Muscle of arm (tissue), 14 donors: ENCODE measurements at places on chromosomes 6 and 20.

- DNase-seq, result no peak
Measured at GRCh38 chr6:111198841-111199240, 111.5 kb downstream of the SLC16A10 start.

- no peak for DNase-seq
Measured at GRCh38 chr6:55902796-55903195, 27.4 kb upstream of the BMP5 start.

DNA sequence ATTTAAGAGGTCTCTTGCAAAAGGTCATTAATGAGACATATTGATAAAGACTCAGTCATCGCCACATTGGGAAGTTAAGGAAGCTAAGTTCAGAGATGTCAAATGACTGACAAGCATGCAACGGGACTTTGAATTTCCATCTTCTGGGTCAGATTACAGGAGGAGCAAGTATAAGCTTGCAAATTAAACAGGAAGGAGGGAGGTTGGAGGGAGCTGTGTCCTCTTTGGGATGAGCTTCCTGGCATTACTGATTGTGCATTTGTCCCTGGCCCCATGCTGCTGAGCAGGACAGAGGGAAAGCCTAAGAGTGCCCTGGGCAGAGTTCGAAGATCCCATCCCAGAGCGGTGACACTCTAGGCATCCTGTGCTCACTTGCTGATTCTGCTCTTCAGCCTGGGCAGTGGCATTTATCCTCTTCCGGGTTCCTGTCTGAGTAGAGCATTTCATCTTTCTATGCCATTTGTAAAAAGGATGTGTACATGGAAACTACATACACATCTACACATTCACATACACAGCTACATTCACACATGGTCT, 40.5 kb downstream of the SLC22A1 start:
- DNase-seq, result no peak

DNA sequence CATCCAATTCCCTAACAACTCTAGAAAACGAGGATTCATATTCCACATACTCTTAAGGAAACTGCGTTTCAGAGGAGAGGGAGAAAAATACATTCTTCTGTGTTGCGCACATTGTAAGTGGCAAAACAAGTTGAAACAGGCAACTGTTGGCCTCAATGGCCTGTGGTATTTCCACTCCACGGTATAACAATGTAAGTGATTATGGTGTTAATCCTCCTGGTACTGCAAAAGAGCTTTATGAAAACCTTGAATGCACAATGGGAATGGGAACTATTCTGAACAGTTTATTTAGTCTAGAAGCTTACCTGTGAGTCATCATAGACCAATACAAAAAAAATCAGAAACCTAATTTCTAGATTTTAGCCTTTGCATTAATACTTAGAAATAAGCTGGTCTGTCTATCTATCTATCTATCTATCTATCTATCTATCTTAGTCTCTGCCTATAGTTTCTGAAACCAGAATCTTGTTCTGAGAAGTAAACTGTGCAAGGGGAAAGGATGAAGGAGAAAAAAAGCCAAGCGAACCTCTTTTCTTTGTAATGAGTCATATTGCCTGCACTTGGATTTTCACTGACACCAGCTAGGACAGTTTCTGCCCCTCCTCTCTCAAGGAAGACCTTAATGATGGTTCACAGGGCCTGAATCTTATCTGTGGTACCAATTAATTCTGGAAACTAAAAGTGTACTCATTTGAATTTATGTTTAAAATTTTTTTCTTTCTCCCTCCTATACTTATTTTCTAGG, 101.5 kb downstream of the RNF144B start:
- DNase-seq, result no peak

- DNase-seq, result no peak
Measured at GRCh38 chr6:42200035-42200434, 5.3 kb upstream of the GUCA1B start.

DNA sequence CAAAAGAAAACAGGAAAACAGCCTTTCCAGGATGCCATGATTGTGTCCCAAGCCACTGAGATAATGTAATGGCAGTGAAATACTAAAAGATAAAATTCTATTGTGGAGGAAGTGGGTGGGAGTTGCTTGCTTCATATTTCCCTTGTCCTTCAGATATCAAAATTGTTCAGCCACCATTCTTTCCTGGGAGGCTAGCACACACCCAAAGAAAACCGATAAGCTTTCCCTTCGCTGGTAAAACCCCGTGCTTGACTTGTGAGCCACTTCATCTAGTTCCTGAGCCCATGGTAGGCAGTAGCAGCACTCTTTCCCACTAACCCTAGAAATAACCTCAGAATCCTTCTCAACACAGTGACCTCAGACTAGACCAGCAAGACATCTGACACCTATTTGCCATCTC, 357.4 kb upstream of the PLCB4 start:
- no peak for DNase-seq

DNA sequence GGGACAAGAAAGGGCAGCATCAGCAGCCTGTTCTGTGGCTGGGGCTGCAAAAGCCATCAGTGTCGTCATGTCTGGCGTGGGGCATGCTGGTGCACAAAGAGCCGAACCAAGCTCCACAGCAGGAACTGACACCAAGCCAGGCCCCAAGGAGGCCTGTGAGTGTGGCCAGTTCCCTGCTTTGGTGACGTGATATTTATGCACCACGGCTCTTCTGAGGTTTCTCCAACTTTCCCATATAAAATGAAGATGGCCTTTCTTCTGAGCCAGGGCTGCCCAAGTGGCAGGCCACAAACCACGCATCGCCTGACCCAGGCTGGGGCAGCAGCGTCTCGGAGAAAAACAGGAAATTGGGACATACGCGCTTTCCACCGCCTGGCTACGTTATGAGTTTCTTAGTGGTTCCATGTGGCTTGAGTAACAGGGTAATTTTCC, 109.9 kb downstream of the RIN2 start:
- peak; percentile 60 for DNase-seq

GRCh38 chr20:7571101-7571500, 369.2 kb downstream of the HAO1 start:
- no peak for DNase-seq

DNA sequence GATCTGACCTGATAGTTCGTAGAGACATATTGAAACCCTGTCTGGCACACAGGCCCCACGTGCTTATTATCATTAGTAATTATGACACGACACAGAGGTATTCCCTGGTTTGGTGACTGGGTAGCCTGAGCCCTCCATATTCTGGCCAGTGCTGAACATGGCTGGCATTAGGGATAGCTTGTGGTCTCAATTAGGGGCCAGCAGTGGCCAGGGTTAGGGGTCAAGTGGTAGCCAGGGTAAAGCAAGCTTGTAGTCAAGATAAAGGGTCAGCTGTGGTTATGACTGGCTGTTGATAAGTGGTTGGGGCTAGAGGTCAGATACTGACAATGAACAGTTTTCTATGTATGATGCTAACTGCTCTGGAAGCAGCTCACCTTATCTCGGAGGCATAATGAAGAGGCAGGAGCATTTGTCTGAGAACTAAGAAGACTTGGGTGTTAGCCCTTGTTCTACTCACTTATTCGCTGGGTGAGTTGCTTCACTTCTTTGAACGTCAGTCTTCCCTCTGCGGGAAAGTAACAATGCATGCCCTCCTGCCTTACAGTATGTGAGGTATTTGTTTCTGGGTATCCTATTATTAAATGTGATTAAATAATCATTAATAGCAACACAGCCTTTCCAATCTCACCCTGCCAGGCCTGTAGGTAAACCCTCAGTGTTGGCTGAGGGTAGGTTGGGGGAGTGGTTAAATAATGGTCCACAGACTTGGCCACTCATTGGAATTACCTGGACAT, 66.7 kb downstream of the VEGFA start:
- no peak for DNase-seq

- DNase-seq, result no peak
Measured at GRCh38 chr6:95848717-95849116, 167.1 kb upstream of the FUT9 start.

DNA sequence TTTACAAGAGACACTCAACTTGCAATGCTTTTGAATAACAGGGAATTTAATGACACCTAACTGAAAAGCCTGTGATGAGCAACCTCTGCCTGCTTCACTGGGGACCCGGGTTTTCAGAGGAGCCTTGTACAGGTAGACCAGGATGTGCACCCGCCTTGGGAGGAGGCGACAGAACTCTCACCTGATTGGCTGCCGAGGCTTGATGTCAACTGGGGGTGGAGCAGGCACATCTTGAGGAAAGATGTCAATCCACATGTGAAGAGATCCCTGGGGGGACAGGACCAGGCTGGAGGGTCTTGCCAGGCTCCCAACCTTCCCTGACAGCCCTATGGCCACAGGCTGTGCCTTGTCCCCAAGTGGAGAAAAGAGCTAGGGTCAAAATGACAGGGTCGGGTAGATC, 19.8 kb downstream of the ERGIC3 start:
- DNase-seq, result no peak

- no peak for DNase-seq
Measured at GRCh38 chr6:88512951-88513350, 346.8 kb upstream of the CNR1 start.

DNA sequence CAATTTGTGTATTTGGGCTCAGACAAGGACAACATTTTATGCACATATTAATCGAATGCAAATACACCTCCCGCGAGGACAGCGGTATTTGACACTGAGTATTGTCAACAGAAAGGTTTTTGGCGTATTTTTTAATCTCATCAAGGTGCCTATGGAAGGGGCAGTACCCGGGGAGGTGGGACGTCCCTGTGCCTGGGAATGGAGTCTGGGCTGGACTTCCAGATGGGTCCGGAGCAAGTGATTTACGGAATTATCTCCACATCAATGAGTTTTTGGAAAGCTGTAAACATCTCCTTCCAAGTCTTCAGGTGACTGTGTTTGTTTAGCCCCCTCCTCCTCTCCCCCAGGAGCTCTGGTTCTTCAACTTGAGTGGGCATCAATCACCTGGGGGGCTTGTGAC, 39.8 kb downstream of the PRR18 start:
- DNase-seq, result no peak

DNA sequence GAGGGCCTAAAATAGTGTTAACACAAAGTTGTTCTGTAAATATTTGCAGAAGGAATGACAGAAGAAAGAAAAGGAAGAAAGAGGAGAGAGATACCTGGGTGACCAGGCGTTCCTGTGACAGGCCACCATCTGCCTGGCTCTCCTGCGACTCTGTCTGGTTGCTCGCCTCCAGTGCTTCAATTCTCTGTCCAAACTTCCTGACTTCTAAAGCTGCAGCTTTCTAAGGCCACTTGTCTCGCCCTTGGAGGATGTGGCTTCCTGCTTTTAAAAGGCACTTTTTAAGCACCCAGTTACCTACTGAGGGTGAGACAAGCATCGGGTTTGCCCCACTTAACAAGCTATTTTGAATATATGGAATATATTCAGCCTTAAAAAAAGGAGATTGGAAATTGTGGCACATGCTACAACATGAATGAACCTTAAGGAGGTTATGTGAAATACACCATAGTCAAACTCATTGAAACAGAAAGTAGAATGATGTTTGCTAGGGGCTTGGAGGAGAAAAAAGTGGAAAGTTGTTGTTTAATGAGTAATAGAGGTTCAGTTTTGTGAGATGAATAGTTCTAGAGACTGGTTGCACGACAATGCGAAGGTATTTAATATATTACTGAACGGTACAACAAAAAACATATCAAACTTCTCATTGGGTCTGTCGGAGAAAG, 32.8 kb downstream of the VIP start:
- DNase-seq, result no peak

DNA sequence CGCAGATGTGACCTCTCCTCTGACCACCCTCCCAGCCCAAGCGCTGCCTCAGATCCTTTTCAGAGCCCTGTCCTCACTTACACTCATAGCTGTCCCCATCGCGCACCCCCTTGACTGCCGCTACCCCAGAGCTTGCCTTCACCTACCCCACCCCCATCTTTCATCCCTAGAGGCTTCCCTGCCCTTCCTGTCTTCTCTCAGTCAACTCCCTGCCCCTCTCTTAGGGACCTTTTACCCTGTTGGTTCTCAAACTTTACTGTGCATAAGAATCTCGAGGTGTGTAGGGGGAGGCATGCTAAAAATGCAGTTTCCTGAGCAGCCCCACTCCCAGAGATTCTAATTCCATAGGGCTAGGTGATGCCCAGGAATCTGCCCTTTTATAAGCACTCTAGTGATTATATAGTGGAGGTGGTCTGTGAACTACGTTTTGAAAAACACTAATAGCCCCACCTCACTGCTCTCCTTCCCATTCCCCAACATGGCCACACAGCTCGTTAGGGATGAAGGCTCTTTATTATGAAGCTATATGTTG, 725 bp downstream of the TM9SF4 start:
- DNase-seq, result no peak
